ENCODE measurements at places on chromosomes 16 and 17. TPM values are rescaled to one million over a fixed set of nuclear protein-coding genes. Genes with fewer than 3 reads are reported as not detected.

TBC1D3 gene
- total RNA-seq = 1.9 TPM

SDR42E2 gene
- not detected for total RNA-seq

CACNA1H gene
- total RNA-seq = 0.09 TPM

CDH15 gene
- 0.11 TPM for total RNA-seq

C16orf92 gene
- total RNA-seq = not detected

PLEKHM1 gene
- 23.3 TPM for total RNA-seq

DNA sequence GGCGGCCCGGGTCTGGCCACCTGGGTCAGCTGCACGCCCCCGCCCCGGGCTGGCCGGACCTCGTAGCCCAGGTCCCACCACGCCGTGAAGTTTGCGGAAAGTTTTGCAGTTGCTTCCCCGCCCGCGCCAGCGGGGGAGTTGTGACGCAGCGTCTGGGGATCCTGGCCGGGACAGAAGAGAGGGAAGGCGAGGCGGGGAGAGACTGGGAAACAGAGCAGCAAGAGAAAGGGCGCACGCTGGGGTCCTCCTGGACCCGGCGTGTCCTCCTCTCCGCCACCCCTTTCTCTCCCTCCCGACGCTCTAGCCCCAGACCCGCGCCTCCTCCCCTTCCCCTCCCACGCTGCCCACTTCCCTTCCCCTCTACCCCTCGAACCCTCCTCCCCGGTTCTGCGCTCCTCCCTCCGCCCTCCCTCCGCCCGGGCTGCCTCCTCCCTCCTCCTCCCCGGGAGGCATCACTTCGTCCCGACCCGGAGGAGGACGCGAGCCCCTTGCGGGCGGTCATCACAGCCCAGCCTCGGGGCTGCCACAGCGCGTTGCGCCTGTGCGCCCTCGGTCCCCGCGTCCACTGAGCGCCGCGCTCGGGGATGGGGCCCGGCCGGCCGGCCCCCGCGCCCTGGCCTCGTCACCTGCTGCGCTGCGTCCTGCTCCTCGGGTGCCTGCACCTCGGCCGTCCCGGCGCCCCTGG is at the start of gene MRC2:
Gene MRC2 (plus strand): TSS at position 452 of the 685 bp plus-strand sequence. CDS start 133 bp downstream, at position 585.
- peak; percentile 76 for DNase-seq

- DNase-seq = peak; percentile 45
These were observed 742 bp upstream of the FBXO31 start for GRCh38 chr16:87384162-87384874.

DNA sequence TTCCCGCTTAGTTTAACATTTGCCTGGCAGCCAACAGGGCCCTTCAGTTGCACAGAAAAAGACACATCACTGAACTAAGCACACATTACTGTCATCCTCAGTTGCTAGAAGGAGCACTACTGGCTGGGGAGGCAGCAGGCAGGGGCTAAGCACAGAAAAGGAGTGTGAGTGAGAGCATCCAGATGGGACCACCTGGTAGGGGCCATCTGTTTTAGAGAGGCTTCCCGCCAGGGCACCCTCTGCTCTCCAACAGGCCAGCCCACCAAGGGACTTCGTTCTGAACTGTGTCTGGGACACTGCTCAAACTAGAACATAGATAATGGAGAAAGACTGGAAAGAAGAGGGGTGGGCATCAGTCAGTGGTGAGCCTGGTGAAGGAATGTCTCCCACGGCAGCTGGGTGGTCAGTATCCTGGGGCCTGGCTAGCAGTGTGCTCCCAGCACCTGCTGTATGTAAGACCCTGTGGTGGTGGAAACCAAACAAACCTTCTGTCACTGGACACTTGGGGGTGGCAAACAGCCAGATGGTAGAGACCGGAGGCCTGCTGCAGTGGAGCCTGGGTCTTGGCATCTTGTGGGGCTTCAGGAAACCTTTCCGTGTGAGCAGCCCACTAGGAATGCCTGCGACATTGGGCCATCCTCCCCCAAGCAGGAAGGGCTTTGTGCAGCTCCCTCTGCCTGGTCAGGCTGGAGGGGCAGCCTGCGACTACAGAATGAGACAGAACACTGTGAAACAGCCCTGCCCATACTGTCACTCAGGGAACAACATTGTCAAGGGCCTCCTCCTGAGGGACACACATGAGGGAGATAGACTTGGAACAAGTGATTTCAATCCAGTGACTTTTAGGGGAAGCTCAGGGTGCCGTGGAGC is 12.8 kb upstream of the RANGRF start:
- no peak for DNase-seq

DNA sequence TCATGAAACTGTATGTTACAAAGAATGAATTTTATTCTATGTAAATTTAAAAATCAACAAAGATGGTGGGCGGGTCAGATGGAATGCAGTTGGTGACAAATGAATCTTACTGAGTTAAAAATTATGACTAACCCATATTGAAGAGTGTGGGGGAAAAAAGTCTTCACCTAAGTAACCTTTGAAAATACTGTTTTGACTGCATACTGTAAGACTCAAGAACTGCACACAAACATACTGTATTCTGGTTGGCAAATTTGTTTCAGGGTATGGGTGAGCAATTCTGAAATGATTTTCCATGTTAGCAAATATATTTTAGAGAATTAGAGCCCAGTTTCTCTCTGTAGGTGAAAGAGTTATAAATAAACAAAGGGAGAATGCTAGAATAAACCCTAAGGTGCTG is 153.7 kb upstream of the KCNJ18 start:
- no peak for DNase-seq

- DNase-seq = no peak
These were observed 8.2 kb upstream of the HS3ST3A1 start for GRCh38 chr17:13609941-13610340.

DNA sequence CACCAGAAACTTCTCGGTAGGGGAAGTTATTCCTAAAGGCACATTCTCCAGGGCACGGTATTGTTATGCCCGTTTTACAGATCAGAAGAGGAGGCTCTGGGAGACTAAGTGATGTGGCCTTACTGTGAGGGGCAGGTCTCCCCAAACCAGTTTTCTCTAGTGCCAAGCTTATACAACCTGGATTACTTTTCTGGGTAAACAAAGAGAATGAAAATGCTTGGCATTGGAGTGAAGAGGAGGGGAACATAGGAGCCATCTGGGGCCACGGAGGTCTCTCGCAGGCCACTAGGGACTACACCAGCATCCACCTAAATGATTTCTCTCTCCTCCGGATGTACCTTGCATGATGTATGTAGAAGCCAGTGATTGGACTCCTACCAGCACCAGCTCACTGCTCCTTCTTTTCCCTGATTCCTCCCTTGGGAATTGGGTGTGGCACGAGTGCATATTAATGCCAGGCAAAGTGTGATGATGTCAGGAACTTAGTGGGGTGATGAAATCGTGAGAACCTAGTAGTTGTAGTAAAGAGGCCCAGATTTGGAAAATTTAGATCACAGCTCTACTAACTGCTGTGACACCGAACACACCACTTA is 674 bp downstream of the TOM1L1 start:
- DNase-seq = no peak

GRCh38 chr16:85042606-85043005 is 15.0 kb downstream of the KIAA0513 start:
- DNase-seq = no peak

DNA sequence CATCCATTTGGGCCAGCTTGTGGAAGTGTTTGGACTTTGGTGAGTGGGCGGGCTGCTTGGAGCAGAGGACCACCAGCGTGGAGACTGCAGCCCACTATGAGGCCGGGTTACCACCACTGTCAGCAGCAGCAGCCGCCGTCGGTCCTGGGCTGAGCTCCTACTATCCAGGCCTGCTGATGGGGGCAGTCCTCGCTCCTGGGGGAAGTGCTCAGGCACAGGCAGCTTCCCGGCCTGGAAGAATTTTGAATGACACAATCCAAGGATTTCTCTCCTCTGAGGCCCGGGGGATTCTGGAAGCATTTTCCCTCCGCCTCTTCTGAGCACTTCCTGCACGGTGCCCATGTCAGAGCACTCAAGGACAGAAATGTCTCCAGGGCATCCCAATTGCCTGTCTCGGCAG is 5.3 kb upstream of the NOD2 start:
- no peak for DNase-seq

GRCh38 chr17:57255776-57256681 is at the start of gene MSI2:
TSS of gene MSI2 (plus strand) at chr17:57256523. CDS start at chr17:57256743, 220 bp downstream.
- DNase-seq = peak; percentile 94

DNA sequence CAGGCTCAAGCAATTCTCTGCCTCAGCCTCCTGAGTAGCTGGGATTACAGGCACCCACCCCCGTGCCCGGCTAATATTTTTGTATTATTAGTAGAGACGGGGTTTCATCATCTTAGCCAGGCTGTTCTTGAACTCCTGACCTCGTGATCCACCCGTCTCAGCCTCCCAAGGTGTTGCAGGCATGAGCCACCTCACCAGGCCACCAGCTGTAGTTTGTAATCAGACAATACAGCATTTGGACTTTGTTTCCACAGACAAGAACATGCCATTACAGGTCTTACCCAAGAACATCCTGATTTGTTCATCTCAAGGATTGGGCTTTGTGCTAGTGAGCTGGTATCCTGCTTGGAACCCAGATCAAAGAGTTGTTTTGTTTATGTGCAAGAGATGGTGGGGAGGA is 30.1 kb downstream of the C17orf100 start:
- DNase-seq = no peak

- DNase-seq = no peak
These were observed 14.7 kb downstream of the STXBP4 start for GRCh38 chr17:54983260-54983659.

DNA sequence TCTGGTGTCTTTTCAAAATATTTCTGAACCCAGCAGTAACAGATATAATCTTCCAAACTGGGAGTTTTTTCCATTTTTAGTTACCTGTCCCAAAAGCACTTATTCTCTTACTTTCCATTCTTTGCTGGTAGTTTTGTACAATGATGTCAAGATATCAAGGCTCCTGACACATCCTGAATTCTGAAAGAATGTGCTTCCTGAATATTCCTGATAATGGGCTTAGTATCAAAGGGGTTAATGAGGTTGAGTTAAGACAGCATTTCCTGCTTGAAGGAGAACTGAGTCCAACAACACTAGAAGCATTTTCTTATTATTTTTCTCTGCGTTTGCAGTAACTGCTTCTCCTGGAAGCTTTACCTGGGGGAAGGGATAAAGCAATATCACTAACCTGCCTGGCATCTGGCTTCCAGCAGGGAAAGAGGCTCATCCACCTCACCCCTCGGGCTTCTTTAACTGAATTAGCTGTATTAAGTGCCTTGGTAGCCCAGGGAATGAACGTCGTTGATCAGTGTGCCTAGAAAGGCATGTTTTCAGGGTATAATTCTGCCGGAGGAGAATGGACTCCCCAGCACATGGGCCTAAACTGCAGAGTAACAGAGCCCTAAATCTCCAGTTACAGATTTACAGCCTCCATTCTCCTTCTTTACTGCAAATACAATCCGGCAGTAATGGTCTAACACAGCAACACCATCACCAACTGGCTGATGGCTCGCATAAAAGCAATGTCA is 134.4 kb downstream of the SNX11 start:
- no peak for DNase-seq

DNA sequence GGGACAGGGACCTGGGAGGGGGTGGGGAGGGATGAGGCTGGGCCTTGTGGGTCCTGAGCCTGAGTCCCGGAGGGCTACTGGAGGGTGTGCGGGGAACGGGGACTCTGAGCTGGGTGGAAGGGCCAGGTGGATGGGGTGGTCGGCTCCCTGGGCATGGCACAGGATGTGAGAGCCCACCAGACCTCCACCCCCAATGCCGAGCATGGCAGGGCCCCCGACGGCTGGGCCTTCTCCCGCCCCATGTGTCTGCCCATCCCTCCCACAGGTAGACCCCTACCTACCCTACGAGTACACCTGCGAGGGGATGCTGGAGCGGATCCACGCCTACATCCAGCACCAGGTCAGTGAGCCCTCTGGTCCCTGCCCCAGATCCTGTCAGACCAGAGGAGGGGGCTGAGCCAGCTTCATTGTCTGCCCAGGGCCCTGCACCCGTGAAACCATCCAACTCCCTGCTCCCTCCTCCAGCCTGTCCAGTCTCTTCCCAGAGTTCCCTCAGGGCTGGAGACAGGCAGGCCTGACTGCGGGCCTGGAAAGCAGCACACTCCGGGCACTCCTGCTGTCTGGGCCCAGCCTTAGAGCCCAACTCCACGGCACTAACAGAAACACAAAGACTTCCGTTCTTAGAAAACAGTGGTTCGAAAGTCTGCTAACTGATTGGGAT is 78.0 kb downstream of the MGAT5B start:
- no peak for DNase-seq

- DNase-seq = no peak
These were observed 1024.8 kb upstream of the EEF2KMT start for GRCh38 chr16:6122401-6122800.

DNA sequence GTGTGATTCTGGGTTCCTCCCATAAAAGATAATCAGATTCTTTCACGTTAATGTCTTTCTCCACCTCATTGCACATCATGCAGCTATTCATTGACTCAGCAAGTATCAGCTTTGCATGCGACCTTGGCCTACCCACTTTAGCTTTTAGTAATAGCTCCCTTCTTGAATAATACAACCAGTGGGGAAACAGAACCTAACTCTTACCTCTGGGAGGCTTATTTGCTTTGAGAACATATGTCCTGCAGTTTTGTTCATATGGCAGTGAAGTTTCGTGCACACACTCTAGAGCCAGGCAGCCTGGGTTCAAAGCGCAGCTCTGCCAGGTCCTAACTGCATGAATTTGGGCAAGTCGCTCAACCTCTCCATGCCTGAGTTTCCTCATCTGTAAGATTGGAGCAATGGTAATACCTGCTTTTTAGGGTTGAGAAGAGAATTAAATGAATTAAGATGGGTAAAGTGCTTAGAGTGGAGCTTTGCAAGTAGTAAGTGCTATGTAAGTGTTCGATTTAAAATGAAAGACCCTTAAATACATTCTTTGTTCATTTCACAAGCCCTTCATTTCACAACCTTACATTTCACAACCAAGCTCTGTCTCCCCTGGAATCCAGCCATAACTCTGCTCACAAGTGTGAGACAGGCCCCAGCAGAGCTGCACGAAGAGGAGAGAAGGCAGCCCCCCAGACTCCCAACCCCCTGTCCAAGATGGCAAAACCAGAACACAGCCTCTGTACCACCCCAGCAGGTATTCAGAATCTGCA is 29.3 kb downstream of the MAPT start:
- no peak for DNase-seq

GRCh38 chr16:73202161-73202729 is 154.3 kb upstream of the ZFHX3 start:
- no peak for DNase-seq

DNA sequence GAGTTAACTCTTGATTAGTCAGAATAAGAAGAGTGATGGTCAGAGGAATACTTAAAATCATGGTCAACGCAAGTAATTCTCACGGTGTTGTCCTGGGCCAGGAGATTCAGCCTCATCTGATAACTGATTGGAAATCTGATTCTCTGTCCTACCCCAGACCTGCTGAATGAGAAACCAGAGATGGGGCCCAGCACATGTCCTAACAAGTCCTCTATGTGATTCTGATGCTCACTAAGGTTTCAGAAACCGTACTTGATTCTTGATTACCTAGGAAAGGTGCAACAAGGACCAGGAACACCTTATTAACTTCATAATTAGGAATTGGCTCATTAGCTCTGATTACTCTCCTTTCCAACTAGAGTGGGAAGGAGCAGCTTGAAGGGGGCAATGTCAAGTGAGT is 44.5 kb downstream of the ANKFY1 start:
- no peak for DNase-seq

GRCh38 chr16:160691-161190 is 5.0 kb upstream of the HBM start:
- DNase-seq = no peak

All from K562 (cell line).